ENCODE measurements at places on chromosomes 2 and 18.

GRCh38 chr2:178263159-178263860, 69.0 kb downstream of the OSBPL6 start:
- DNase-seq: no peak

DNA sequence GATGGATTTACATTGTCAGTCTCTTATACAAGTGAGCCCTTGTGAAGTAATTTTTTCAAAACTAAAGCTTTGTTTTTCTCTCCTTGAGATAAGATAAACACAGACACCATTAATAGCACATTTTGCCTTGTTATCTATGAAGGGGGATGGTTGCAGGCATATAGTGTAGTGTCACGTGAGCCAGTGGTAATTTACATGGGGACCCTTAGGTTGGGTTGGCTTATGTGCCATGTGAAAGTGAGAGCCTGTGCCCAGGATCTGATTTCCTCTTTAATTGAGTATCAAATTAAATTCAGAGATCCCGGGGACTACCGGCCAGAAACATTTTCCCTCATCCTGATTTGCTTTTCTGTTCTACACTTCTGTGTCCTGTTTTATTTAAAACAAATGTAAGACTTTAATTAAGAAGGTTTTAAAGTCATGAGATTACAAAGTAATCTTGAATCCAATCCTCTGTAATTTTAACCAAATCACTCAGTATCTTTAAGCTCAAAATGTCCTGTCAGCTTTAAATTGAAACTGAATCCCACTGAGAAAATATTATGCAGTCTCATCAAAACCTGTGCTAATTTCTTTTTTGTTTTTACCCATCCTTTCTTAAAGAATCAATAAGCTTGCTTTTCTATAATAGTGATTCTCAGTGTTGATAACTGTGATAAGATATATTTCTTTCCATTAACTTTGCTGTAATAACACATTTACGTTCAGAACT, 63.8 kb downstream of the PTPRM start:
- DNase-seq: no peak

- DNase-seq: no peak
Measured at GRCh38 chr2:147390475-147390874, 454.4 kb upstream of the ACVR2A start.

DNA sequence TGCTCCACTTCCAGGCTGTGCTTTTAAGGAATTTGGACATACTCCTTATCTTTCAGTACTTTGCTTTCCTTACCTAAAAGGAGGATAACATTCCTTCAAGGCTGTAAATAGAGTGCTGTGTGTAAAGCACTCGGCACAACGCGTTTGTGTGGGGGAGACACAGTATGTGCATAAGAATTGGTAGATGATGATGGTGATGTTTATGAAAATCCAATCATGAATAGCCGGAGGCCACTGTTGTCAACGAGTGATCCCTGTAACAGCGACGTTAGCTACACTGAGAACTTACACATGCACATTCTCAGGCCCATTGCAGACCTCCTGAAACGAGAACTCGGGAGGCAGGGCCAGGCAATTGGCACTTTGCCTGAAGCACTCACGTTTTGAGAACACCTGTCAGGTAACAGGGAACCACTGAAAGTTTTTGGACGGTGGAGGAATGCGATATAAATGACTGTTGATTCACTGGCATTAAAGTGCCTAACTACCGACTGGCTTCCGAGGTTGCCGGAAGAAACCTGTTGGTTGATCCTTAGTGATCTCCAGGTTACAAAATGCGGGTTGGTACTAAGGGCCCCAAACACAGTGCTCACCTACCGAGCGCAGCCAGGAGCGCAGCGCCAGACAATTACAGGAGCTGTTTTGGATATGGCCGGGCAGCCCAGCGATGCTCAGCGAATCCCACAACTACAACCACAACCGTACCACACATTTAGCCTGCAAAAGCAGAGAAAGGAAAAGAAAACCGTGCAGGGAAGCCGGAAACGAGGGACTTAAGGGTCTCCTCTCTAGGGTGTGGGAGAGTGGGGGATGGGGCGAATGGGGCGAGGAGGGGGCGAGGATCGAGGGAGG, 1.0 kb upstream of the MAP4K4 start:
- DNase-seq: peak; percentile 55

- peak; percentile 38 for DNase-seq
Measured at GRCh38 chr2:190270298-190270697, 49.3 kb downstream of the HIBCH start.

DNA sequence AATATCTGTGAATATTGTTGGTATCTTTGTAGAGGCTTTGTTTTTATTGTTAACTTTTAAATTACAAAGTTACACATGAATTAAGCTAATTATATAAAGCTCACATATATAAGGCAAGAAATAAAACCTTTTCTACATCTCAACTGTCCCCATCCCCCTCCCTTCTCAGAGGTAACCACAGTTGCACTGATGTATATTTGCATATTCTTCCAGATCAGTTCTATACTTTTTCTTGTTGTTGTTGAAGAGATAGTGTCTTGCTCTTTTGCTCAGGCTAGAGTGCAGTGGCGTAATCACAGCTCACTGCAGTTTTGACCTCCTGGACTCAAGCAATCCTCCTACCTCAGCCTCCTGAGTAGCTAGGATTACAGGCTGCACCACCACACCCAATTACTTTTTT, 36.0 kb upstream of the CDC42EP3 start:
- DNase-seq: no peak

DNA sequence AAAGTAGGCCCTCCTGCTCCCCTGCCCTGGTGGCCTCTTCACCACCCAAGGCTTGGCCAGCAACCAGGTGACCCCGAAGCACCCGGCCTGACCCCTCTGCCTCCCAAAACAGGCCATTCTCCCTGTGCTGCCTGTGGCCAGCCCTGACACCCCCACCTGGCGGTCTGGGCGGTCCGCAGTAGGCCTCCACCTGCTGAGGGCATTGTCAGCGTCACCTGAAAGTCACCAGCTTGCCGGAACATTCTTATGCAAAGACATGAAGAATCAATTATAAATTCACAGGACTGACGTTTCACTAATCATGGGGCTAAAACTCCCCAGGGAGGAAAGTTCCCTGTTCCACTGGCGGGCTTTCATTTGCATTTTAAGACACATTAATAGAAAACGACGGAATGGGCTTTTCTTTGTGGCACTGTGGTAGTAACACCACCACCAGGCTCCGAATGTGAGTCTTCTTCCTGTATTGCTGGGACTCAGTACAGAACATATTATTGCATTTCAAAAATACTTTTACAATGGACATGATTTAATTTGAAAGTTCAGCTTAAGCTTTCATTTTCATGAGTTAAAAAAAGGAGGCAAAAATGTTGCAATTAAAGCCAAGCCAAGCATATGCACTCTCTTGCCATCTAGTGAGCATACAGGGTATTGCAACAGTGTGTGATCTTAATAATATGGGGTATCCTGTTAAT, 57.4 kb downstream of the ADI1 start:
- peak; percentile 35 for DNase-seq

- DNase-seq: no peak
Measured at GRCh38 chr2:197674060-197674459, 1.3 kb downstream of the RFTN2 start.

DNA sequence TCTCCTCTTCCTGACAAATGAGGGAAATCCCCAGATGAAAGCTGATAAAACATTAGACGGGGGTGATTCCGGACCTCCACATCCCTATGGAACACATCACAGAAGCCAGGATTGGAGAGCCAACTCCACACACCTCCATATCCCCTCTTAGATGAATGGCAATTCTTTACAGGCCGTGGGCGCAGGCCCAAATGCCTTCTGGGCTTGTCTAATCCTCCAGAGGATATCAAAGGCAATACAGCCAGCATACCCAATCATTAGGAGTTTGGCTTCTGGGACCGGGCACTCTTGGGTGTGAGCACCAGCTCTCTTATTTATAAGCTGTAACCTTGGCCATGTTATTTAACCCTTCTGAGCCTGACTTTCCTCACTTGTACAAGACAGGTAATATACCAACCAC, 15.0 kb upstream of the CYP1B1 start:
- DNase-seq: no peak

DNA sequence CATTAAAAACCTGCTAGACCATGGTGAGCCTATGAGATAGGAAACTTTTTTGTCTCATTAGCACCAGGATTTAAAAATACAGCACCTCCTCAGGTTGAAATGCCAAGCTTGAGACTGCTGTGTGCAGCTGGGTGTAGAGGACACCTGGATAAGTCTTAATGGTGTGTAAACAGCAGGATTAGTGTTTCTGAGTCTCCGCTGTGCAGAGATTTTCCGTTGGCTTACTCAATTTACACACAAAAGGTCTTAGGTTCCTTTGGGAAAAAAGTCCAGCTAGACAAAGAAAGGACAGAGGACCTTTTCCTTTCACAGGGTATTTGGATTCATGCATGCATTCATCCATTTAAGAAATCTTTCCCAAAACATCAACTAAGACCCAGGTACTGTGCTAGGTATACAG, 168.1 kb downstream of the NRXN1 start:
- no peak for DNase-seq

GRCh38 chr18:6055711-6056110, 160.4 kb upstream of the TMEM200C start:
- peak; percentile 76 for DNase-seq

GRCh38 chr18:59469463-59470180, 110.6 kb upstream of the LMAN1 start:
- no peak for DNase-seq

GRCh38 chr2:206823178-206823577, 57.8 kb downstream of the FASTKD2 start:
- DNase-seq: no peak

GRCh38 chr18:44090453-44090852, 590.2 kb upstream of the SETBP1 start:
- no peak for DNase-seq

DNA sequence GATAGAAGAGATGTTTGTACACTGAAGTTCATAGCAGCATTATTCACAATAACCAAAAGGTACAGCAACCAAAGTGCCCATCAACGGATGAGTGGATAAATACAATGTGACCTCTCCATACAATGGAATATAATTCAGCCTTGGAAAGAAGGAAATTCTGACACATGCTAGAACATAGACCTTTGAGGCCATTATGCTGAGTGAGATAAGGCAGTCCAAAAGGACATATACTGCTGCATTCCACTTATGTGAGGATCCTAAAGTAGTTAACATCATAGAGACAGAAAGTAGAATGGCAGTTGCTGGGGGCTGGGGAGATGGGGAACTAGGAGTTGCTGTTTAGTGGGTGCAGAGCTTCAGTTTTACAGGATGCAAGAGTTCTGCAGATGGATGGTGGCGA, 38.2 kb upstream of the GLI2 start:
- no peak for DNase-seq

- peak; percentile 34 for DNase-seq
Measured at GRCh38 chr2:221572821-221573429, 821 bp upstream of the EPHA4 start.

- peak; percentile 74 for DNase-seq
Measured at GRCh38 chr2:205405194-205405593, 277.1 kb upstream of the NRP2 start.

- no peak for DNase-seq
Measured at GRCh38 chr2:168685600-168686451, 116.6 kb upstream of the NOSTRIN start.

DNA sequence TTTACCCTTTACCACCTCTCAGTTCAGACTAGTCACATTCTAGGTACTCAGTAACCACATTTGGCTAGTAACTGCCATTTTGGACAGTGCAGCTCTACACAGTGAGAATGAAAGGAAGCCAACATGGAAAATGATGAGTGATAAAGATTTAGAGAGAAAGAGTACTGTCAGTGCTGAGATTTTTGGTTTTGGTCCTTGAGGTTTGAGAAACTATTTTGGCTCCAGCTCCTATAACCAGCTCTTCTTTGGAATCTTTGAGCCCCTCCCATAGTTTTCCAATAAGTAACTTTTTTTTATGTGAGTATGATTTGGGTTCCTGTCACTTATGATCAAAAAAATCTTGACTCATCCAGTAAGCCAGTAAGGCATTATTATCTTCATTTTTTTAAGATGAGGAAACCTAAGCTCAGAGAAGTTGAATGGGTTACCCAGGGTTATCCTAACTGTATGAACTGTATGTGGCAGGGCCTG, 173.0 kb downstream of the BABAM2 start:
- no peak for DNase-seq

DNA sequence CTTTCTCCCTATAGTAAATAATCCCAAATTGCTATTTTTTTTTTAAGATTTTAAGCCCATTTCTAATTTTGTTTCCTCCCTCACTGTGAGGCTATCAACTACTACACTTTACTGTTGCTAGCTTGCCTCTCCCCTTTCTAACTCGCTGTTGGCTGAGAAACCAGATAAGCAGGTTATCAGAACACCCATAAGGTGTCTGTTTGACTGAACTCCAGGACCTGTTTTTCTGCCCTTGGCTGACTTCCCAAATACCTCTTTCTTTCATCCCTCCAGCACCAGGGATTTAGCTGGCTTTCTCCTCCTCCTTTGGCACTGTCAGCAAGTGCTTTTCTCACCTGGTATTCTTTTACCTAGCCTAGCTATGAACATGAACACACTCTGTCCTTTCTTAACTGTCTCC, 11.1 kb downstream of the TRAK2 start:
- DNase-seq: no peak

DNA sequence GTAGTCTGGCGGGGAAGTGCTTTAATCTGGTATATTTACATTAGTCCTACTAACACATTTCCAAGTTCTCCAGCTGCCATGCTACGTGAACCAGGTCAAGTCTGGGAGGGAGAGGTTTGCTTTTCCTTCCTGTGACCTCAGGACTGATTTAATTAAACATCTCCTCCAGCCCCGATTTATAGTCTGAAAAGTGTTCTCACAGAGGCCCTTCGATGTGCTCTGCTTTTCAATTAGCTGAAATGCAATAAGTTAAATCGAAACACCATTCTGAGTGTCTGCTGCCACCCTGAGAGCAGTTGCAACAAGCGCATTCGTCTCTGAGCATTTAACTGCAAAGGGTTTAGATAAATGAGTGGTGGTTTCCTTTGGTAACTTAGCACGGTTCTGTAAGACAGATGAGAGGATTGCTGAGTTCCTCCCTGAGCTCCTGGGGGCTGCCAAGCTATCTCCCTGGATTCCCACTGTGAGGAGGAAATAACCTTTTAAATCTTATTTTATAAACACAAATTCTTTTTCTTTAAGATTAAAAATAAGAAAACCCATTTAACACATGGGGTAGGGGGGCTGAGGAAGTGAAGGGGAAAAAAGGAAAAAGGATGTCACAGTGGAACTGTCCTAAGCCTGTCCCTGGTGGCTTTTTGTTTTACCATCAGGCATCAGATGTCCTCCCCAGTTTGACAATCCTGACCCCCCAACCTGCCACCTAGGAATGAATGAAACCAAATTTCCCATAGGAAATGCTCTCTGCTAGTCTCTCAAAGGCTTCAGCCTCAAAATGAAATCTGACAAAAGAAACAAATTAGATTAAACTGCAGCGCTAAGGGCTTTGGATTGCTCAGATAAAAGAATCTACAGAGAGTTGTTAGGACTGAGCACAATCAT, 56.5 kb upstream of the CREB1 start:
- peak; percentile 76 for DNase-seq

- DNase-seq: no peak
Measured at GRCh38 chr18:30044496-30044895, 998.0 kb downstream of the DSC3 start.

All from foreskin fibroblast (primary cell).